ENCODE measurements at places on chromosomes 6 and 20.

- no peak for DNase-seq
Observed at GRCh38 chr20:63191400-63191799, 24.5 kb downstream of the YTHDF1 start.

GRCh38 chr20:62030834-62031434 is 34.7 kb downstream of the TAF4 start:
- DNase-seq, result no peak

DNA sequence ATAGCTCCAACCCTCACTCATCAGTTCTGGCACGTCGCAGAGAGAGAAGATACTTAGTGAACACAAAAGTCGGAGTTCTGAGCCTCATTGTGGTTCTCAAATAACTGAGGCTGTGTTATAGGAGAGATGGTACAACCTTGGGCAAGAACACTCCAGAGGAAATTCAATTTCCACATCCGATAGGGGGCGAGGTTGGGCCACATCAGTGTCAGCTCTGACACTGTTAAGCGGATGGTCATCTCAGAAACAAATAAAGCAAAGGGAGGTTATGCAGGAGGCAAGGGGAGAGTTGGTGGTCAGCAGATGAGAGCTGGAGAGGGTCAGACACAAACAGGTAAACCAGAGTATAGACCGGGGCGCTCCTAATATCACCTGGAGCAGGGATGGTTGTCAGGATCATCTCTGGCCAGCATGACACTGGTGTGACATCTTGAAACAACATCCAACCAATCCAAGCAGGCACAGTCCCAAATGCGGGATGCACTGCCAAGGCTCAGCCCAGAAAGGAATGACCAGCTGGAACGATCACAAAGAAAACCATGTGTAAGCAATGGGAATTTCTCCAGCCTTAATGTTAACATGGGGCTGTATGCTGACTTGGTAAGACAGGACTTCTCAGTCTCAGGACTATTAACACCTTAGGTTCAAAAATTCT is 331.8 kb downstream of the HACE1 start:
- DNase-seq, result no peak

DNA sequence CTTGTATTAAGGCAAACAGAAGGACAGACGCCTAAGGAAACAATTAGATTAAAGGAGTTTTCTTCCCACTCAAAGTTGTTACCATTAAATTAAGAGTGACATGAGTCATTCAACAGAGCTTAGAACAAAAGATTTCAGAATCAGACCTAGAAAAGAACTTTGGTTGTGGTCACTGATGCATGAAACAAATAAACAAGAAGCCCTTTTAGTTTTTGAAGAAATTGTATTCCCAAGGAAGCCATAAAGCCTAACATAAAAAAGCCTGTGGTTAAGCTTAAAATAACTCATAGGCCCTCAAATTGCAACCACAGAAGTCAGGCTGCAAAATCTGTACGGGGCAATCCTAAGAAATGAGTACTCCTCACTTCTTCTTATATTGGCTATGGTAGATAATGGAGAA is 17.9 kb upstream of the TRIM26 start:
- no peak for DNase-seq

- no peak for DNase-seq
Observed at GRCh38 chr20:62785393-62785792, 10.9 kb upstream of the MRGBP start.

DNA sequence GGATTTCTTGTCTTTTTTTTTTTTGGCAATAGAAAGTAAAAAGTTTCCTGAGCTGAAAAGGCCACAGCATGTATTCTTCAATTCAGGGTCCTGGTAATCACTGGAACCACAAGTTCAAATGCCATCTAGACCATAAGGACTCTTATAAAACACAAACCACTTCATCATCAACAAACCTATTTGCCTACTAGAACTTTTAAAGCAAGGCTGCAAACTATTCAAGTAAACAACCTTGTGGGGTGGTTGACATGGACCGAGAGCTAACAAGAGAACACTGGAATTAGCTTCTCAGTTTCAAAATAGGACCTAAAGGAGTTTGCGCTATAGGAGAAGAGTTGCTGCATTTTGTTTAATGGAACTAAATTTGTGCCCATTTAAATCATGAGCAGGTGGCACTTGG is 215.9 kb downstream of the ATXN1 start:
- no peak for DNase-seq

GRCh38 chr6:90818163-90818562 is 231.3 kb upstream of the MAP3K7 start:
- DNase-seq, result no peak

DNA sequence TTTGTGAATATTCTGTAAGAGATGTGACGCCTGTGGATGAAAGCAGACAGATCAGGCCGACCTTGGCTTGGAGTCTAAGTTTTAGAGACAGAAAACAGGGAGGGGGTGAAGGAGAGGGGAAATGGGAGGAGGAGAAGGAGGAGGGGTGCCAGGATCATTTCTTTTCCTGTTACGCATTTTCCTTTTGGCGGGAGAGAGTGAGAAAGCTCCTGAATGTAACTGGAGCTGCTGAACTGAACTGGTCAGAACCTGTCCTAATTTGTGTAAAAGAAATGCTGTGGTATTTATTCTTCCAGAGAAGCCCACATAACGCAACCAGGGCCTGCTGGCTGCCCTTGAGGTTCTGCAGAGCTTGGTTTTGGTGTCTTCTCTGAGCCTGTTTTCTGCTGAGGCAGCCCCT is 41.9 kb downstream of the UTRN start:
- DNase-seq, result no peak

- no peak for DNase-seq
Observed at GRCh38 chr20:4694076-4694475, 27.6 kb upstream of the PRND start.

DNA sequence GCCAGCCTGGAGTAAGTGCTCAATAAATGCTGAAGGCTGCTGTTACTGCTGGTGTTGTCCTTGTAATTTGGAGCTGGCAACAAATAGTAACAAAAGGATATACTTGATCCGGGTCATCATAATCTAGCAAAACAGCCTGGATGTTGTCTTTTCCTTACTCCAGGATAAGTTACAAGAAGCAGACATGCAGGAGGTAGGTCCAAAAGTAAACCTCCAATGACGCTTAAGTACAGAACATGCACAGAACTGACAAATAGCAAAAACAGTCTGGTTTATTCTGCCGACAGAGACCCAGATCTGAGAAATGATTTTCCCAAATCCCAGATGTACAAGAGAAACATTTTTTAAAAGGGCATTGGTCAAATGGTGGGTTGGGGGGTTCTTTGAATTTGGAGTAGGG is 93.0 kb upstream of the KCNK16 start:
- DNase-seq, result no peak

- no peak for DNase-seq
Observed at GRCh38 chr6:1491025-1491424, 101.6 kb downstream of the FOXF2 start.

DNA sequence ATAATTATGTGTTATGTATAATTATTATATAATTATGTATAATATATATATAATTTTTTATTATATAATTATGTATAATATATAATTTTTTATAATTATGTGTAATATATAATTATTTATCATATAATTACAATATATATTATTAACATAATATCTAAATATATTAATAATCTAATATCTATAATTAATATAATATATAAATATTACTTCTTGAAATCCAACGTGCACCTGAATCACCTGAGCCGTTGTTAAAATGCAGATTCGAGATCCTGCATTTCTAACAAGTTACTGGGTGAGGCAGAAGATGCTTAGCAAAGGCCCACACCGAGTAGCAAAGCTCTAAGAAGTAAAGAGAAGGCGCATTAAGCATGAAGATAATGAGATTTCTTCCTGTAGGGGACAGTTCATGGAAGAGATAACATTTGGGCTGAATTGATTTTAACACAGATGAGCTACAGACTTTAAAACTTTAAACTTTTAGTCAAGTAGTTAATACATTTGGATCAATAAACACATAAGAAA is 406.4 kb upstream of the PLCB4 start:
- no peak for DNase-seq

DNA sequence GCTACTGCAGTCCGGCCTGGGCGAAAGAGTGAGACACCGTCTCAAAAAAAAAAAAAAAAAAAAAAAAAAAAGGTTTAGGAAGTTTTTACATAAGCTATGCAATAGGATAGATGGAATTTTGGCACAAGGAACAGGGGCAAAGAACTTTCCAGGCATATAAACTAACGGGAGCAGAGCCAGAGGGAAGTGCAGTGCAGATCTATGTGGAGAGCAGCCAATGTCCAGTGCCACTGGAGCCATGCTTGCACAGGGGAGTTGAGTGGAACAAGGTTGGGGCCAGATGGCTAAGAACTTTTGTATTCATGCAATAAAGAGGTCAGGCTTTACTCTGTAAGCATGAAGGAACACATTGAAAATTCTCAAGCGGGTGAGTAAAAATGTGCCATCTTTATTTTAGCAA is 10.8 kb downstream of the SLC17A2 start:
- no peak for DNase-seq

- no peak for DNase-seq
Observed at GRCh38 chr6:160297310-160297709, 38.7 kb upstream of the SLC22A2 start.

- no peak for DNase-seq
Observed at GRCh38 chr6:6392214-6393068, 72.0 kb upstream of the F13A1 start.

GRCh38 chr6:76240092-76240491 is 167.6 kb upstream of the IMPG1 start:
- DNase-seq, result no peak

- DNase-seq, result no peak
Observed at GRCh38 chr6:34157851-34158250, 12.0 kb upstream of the GRM4 start.

DNA sequence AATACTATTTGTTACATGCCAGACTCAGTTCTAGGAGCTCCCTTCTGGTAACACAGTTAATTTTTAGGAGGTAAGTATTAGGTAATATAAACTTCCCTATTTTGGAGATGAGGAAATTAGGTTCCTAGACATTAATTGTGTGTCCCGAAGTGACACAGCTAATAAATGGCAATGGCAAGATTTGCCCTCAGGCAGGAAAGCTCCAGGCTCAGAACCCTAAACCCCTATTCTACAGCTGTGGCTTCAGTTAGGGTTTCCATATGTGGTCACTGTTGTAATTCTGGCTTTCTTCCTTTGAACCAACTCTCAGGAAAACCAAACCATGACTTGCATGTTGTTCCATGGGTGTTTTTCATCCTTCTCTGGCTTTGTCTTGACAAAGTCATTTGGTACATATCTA is 188.2 kb downstream of the PLCB1 start:
- no peak for DNase-seq

DNA sequence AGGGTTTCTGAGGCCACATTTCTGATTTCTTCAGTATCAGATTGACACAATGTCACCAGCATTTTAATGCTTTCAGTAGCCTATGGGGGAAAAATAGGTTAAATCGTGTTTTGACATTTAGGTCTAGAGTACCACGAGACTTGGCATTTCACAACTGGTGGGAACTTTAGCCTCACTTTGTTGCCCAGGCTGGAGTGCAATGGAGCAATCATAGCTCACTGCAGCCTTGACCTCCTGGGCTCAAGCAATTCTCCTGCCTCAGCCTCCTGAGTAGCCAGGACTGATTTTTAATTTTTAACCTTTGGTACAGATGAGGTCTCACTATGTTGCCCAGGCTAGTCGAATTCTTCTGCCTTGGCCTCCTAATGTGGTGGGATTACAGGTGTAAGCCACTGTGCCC is 11.0 kb upstream of the ARMH2 start:
- DNase-seq, result no peak

DNA sequence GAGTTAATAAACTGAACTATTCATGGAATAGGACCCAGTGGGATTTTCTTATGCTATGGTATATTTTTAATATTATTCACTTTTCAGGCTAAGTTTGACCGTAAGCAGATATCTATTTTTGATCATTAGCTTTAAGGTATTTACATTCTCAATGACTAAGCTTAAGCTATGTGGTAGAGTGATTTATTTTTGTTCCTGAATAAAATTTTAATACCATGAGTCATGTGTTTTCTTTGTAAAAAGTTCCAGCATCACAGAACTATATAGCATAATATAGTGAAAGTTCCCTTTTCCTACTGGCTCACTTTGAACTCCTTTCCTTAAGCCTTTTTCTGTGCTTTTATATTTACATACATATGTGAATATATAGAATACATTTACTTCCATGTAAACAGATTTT is 75.8 kb downstream of the BCKDHB start:
- no peak for DNase-seq

DNA sequence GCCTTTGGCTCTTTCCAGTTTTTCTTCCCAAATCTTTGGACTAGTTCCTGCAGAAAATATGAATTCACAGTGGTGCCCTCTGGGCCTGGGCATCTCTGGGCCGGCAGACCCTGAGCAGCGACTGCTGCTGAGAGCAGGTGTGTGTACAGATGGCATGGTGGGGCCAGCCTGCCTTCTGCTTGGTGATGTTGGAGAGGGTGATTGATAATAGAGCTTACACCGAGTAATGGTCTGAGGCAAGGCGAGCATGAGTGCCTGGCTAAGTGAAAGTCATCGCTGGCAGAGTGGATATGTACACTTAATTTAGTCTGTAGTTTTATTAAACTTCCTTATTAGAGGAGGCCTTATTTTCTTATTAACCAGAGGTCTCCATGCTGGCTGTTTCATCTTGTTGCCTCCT is 156.9 kb downstream of the CDKAL1 start:
- no peak for DNase-seq

GRCh38 chr6:157806856-157807215 is 16.2 kb upstream of the SNX9 start:
- no peak for DNase-seq

DNA sequence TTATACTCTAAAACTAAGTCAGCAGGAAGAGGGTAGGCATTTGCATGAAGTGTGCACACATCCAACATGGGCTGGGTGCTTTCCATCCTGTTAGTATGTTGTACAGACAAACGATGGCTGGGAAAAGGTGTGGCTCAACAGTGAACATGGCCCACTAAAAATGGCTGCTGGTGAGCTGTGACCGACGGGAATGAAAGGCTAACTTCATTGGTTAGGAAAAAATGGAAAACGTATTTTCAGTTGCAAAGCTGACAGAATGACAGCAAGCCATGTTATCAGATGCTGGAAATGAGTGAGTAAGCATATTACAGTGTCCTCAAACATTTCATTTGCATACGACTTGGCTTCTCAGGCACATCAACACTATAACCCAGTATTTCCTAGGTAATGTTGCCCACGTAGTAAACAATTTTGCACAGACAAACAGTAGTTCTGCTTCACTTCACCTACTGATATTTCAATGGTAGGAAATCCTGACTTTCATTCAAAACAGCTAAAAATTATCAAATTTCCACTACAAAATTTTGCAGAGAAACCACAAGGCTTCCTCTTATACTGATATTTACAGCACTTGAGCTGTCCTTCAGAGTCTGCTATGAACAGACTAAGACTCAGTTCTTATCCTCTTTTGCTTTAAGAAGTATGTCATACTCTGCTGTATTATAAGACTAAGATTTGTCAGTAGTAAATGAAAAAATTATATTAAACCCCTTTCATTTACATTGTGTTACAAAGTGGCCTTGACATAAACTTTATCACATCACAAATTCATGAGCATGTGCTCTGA is 98.9 kb downstream of the IRF4 start:
- no peak for DNase-seq

DNA sequence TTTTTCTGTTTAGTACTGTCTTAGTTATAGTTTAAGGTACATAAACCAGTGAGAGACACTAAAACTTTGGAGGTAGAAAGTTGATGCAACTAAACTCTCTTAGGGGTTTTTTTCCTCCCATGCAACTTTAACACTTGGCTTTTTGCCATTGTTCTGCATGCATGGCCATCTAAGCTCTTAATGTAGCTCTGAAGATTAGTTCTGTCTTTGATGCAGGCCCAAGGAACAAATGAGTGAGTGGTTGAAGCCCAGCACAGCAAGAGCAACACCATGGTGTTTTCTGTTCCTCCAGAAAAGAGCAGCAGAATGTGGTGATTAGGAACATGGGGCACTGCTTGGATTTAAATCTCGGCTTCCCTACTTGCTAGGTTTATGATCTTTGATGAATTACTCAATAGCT is 89.3 kb downstream of the L3MBTL3 start:
- DNase-seq, result no peak

All from NCI-H1048 (cell line).